HepG2 (cell line): ENCODE measurements at places on chromosomes 13 and 19. TPM values are rescaled to one million over a fixed set of nuclear protein-coding genes. Genes with fewer than 3 reads are reported as not detected.

DNA sequence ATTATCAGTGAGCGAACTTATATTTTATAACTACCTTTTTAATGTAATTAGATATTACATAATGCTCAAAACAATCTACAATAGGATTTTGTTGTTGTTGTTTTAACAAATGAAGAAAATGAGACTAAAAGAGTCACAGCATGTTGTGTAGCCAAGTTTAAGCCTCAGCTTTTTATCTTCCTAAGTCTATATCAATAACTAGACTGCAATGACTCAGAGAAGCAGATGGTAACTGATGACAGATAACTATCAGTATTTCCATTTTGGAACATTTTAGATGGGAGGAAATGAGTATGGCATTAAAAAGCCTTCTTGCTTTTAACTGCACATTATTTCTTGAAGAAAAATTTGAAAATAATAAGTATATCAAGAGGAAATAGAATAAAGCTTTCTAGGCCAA lies 825.2 kb downstream of the SLITRK1 start:
- no peak for DNase-seq

DNA sequence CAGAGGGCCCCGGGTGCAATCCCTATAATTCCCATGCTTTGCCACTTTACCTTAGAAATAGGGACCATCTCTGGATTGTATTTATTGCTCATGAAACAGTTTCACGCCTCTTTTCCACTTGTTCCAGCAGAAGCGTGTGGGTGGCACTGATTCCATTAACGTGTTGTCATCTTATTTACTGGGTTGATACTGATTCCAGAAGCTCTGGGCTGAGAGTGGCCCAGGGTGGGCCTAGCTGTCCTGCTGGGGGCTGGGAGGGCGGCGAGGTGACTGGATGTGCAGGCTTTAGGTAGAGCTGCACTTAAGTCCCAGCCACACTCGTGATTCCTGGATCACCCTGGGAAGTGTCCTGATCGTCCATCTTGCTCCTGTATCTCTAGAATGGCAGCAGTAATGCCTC lies 155.0 kb downstream of the TEX29 start:
- DNase-seq = no peak

Gene SIAH3
- not detected in 2 replicates for total RNA-seq

- no peak for DNase-seq
Measured at GRCh38 chr19:33780746-33781145, 15.9 kb upstream of the KCTD15 start.

GRCh38 chr13:94112227-94112626 lies 367.3 kb downstream of the DCT start:
- peak; percentile 28 for DNase-seq

GRCh38 chr19:13974073-13974472 lies 21.8 kb downstream of the DCAF15 start:
- DNase-seq = no peak

- DNase-seq = no peak
Measured at GRCh38 chr13:111121506-111121905, 6.4 kb downstream of the ARHGEF7 start.

Gene ZNF490
- 2.9 and 5.2 TPM in 2 replicates for total RNA-seq

- DNase-seq = peak; percentile 97
Measured at GRCh38 chr13:26991508-26992181, 180.0 kb downstream of the USP12 start.

GRCh38 chr13:84962849-84963248 lies 836.4 kb downstream of the SLITRK6 start:
- DNase-seq = no peak

DNA sequence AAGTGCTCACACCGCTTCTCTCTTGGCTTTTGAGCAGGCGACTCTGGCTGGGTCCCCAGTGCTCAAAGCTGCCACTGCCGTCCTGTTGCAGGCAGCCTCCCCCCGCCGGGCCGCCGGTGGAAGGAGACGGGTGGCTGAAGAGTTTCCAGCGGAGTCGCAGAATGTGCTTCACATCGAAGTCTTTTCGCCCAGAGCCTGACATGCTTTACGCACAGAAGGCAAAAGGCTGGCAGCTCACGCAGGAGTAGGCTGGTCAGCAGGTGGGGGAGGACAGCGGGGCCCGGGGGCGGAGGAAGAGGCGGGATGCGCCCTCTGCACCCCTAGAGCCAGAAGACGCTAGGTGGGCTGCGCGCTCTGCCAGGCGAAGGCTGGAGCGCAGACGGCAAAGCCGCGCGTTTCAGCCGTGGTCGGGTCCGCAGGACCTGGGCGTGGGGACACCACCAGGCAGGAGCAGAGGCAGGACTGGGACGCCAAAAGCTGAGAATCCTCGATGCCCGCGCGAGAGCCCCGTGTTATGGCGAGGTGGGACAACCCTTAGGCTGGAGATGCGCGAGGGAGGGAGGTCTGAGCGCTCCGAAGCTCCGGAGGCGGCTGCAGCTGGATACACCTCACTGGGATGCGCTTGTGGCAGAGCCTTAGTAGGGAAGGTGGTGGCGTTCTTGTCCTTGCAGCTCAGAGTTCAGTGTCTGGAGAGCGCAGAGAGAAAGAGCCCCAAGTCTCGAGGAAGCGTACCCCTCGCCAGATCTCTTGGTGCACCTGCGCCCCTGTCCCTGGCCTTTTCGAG lies at the start of gene ATXN8OS:
Gene ATXN8OS, plus strand, starts transcription at position 329 of the 784 bp plus-strand sequence.
- DNase-seq = no peak

Gene CGB2
- not detected in 2 replicates for total RNA-seq

DNA sequence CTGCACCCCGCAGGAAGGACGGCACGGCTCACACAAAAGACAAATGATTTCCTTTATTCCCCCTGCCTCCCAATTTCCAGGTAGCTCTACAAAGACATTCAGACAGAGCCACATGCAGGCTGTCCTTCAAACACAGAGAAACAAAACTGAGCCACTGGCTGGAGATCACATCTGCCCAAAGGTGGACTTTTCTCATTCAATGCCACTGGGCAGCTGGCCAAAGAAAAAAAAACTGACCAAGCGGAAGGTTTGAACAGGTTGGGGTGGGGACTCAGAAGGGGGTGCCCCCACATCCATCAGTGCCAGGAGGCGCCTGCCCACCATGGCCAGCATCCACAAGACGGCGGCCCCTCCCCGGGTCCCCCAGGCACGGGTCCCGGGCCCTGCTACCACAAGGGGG lies 17.8 kb upstream of the MATK start:
- no peak for DNase-seq

Gene CEACAM7
- not detected in 2 replicates for total RNA-seq

DNA sequence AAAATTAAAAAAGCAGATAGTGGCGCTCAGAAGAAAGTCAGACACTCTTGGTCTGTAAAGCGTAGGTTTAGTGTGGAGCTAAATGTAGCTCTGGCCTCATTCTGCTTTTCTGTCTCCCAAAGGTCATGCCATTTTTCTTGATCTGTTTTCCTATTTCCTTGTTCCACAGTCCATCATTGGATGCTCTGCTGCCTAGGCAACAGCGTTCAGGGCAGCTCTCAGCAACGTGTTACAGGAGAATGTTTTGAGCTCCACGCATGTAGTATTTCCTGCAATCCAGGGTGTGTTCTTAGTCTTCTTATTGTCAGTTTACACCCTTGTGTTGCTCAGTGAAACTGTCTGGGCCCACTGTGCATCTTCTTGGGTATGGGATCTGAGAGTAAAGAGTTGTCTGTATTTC lies 46.0 kb upstream of the PCDH8 start:
- no peak for DNase-seq

Gene APOC4
- 0.46 TPM in 1 of 2 replicates, not detected in the other for total RNA-seq

Gene TRPM4
- total RNA-seq = 1.7 and 1.9 TPM in 2 replicates

DNA sequence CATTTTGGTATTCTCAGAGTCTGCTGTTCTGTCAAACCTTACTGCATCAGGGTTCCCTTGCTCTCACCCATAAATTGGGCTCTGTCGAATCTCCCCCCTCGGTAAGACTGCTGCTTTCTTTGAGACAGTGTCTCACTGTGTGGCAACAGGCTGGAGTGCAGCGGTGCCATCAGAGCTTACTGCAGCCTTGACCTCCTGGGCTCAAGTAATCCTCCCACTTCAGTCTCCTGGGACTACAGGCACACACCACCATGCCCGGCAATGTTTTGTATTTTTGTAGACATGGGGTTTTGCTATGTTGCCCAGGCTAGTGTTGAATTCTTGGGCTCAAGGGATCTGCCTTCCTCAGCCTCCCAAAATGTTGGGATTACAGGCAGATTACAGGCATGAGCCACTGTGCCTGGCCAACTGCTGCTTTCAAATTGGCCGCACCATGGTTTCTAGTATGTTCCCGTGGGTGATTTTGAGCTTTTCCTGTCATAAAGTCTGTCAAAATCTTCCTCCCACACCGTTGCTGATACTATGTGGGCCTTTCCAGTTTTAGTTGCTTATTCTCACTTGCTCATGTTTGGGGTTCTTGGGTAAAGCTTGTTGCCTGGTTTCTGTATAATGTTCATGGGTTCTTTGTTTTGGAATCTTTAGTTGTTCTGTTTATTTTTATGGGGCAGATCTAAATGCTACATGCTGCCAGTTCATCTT lies 10.6 kb downstream of the RFC3 start:
- DNase-seq = no peak

Gene CACNA1A
- not detected in 2 replicates for total RNA-seq

DNA sequence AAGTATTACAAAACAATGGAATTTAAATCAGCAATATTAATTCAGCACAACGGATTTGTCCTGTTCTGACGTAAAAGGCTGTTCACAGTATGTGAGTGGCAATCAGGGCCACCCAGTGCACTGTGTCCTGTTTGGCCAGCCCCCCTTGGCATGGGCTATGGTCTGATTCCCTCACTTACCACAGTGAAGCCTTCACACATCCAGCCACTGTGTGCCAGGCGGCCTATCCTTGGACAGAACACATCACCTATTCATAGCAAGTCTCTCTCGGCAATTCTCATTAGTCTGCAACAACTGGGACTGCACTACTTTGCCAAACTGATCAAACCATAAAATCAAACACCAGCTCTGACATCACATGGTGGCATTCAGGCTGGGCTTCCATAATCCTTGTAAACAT lies 221.5 kb upstream of the TSHZ3 start:
- no peak for DNase-seq

DNA sequence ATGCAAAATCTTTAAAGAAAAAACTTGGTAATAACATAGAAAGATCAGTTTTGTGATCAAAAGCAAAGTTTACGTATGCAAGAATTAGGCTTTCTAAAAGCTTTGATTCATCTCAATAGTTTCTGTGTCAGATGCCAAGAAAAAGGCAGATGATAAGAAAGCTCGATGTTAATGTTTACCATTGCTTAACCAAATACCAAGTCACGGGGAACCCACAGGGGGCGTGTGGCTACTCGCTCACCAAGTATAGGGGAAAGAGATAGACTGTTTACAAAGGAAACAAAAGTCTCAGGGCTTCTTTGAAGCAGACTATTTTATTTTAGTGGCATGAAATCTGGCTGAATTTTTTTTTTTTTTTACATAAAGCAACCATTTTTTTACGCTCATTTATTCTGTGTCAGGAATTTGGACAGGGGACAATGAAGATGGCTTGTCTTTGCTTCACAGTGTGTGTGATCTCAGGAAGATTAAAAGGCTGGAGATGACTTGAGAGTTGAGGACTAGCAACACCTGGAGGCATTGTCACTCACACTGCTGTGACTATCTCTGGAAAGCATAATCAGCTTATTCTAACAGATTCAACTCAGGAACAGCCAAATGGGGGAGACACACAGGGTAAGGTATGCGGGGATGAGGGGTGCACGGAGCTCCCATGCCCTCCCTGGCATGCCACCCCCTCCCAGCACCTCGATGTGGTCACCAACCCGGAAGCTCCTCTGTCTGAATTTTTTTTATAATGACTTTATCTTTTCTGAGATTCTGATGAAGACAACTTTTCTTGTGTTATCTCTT lies 24.9 kb downstream of the RCBTB1 start:
- peak; percentile 68 for DNase-seq

DNA sequence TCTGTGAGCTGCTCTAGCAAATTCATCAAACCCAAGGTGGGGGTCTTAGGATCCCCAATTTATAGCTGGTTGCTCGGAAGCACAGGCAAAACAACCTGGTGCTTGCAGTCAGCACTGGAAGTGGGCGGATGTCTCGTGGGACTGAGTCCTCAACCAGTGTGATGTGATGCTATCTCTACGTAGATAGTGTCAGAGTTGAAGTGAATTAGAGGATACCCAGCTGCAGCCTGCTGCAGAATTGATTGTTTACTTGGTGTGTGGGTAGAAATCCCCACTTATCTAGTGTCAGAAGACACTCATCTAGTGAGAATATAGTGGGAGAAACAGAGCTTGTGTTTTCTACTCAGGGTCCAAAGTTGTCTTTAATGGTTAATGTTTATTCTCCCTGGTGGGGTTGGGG lies 63.3 kb downstream of the CBY2 start:
- no peak for DNase-seq

- no peak for DNase-seq
Measured at GRCh38 chr19:2084993-2085720, 11.0 kb downstream of the MOB3A start.

Gene TMEM205
- 22.8 and 45.5 TPM in 2 replicates for total RNA-seq

GRCh38 chr13:58843071-58843470 lies 1211.5 kb downstream of the PCDH17 start:
- no peak for DNase-seq

Gene SLC10A2
- total RNA-seq = not detected in 2 replicates

DNA sequence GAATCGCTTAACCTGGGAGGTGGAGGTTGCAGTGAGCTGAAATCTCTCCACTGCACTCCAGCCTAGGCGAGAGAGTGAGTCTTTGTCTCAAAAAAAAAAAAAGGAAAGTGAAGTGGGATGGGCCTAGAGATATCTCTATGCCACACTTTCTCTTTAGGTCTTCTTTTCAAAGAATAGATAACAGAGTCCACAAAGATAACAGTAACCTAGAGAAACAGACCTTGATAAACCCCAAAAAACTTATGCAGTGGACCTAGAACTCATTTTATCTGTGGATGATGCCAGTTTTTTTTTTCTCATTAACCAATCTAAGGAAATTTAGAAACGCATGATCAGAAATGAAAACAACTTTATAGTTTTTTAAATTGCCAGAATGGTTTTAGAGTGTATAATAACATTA lies 227.4 kb downstream of the LHFPL6 start:
- no peak for DNase-seq

DNA sequence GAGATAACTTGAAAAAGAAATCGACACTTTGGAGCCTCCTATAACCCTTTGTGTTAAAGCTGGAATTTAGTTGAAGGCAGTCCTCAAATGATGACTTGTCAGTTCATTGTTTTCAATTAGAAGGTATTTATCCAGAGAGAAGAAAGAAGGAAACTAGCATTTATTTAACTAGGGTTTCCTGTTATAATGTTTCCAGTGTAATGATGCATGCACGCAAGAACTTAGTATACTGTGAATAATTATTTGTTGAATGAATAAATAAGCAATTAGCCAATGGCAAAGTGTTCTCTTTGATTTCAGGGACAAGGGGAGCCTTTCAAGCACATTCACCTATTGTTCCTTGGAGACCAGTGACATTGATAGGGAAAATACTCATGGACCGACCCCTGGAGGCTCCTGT lies 307.4 kb downstream of the KLF5 start:
- no peak for DNase-seq

GRCh38 chr13:93364166-93364565 lies 137.6 kb downstream of the GPC6 start:
- DNase-seq = no peak

GRCh38 chr13:113903912-113904311 lies 40.0 kb upstream of the GAS6 start:
- DNase-seq = no peak

DNA sequence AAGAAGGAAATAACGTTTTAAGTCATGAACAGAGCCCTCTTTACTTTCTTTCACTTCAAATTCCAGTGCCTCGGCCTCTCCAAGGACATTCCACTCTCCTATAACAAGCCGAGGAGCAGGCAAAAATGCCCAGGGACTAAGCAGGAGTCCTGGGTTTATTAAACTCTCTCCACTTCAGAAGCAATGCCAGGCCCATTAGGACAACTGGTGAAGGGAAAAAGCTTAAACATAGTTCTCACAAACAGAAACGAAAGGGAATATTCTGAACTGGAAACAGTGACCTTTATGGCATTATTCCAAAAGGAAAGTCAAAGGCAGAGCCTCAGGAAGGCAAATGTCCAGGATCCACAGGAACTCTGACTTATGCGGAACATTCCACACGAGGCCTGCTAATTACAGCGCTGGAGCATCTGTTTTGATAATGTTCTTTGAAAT lies 30.9 kb upstream of the MED4 start:
- peak; percentile 25 for DNase-seq
